ENCODE measurements at places on chromosomes 11 and 22.
A peak's percentile ranks its signal among the peaks of the same experiment; 100 is the strongest.

GRCh38 chr11:95147364-95147905 is 57.8 kb downstream of the ENDOD1 start:
- no peak for DNase-seq

DNA sequence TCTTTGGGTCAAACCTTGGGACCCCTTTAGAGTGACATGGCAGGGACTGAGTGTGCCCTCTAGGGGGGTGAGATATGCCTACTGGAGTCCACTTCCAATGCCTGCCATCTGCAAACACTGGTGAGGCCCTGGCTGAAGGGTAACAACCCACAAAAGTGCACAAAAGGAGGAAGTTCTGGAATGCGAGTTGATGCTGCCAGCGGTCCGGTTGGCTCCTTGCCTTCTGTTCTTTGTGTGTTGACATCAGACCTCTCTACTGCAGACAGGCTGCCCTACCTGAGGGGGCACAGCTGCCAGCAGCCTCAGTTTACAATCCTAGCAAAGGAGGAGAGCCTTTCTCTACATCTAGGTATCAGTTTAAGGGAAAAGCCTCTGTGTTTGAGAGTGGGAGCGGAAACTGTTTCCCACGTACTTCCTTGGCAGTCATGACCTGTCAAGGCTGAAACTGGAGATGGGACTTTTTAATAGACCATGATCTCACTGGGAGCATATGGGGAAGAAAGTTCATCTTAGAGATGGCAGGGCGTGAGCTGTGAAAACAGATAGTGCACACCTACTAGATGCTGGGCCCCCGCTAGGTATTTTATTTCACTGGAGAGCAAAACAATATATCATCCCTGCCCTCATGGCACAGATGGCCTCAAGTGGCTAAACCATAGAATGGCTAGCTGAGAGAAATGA is 27.2 kb downstream of the BMAL1 start:
- DNase-seq, result no peak

DNA sequence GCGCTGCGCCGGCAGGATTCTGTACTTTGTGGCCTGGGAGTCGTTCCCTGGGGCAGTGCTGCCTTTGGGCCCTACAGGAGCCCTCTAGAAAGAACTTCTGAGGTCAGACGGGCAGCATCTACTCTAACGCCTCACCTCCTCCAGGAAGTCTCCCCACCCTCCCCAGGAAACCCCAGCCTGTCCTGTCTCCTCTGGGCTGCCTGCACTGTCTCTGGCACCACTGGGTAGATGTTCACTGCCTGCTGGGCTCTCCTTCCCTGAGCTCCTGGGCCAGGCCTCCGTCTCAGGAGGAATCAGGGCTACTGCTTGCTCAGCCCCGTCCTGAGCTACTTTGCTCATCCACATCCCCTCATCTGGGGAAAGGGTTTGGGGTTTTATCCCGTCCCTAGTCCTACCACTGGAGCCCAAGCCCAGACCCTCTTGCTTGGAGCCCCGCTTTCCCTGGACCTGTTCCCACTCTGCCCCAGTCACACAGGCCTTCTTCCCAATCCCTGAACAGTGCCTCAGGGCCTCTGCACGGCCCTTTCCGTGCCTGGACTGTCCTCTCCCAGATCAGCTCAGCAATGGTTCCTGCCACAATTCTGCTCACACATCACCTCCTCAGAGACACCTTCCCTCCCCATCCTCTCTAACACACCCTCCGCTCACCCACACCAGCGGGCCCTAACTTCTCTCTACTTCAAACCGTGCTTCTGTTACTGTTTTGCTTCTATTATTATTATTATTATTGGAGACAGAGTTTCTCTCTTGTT is 11.3 kb upstream of the TREH start:
- no peak for DNase-seq

GRCh38 chr22:46696229-46696518 is 41.9 kb downstream of the CERK start:
- no peak for DNase-seq

DNA sequence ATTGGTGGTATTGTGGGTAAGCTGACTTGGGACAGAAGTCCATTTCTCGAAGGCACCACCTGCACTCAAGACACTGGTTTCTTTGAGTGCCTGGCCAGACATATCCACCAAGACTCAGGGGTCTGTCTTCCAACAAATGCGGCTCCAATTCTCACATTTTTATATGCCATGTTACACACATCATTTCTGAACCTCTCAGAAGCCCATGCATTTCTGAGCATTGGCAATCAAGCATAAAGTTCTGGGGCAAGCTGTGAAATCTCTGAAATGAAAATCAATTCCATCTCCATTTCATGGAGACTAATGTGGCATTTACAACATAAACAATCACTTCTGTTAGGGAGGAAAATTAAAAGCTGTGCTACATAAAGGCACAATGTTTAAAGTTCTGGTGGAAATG is 243.7 kb downstream of the KIRREL3 start:
- no peak for DNase-seq

DNA sequence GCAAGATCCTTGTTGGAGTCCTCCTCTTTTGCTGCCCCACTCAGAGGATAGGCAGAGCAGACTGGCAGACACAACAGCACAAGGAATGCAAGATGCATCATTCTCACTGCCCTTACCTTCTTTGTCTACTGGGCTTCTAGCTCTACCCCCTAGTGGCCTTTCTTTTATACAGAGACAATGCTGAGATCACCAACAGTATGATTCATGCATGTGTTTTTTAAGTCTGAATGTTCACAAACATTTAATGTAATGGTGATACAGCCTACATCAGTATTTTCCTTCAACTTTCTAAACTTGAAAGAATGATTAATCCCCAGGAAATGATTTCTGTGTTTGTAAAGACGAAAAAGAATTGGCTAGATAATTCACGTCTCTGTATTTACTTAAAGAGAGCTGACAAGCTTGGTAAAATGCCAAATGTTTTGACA is at the start of gene MMP10:
Gene MMP10, minus strand, starts transcription at position 138 of the 428 bp plus-strand sequence. Its CDS starts 37 bp downstream, at position 101.
- DNase-seq, result peak; percentile 15

DNA sequence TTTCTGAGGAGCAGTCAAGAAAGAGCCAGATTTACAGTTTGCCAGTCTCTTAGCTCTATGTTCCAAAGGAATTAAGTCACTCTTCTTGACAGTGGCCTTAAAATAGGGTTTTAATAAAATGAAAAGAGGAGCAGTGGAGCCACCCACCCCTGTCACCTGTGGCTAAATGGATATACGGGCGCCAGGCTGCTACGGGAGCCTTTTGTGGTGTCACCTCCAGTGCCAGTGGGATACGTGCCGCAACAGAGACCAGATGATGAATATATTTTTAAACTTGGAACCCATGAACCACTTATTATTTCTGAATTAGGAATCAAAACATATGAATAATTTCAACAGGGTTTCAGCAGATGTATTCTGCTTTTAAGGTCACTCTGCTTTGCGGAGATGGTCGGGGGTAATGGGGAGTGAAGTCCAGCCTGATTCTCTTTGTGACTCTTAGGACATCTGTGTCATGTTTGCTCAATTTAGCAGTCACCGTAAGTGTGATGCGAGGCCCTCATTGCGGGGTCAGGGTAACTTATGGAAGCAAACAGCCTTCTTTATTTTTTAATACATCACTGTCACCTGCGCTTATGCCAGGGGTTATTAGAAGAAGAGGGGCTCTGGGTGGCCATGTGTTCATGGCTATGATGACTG is 64.3 kb downstream of the ZBTB16 start:
- no peak for DNase-seq

GRCh38 chr11:1889224-1889930 is 2.3 kb downstream of the PRR33 start:
- DNase-seq, result no peak

DNA sequence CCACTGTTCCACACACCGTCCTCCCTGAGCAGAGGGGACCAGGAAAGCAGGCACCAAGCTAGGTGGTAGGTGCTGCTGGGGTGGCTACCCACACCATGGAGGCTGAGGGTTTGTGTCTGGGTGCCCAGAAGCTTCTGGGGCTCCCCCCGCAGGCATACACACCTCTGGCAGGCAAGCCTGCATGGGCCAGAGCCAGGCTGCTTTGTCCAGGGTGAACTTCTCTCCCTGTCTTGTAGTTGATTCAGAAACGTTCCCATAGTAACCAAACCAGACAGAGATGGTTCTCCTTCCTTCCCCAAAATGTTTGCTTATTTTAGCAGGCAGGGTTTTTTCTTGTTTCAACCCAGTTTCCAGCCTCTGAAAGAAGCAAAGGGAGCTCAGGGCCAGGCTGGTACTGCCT is 40.9 kb upstream of the SUSD2 start:
- no peak for DNase-seq

- no peak for DNase-seq
These were observed 15.8 kb downstream of the MYEOV start for GRCh38 chr11:69309631-69310280.

- no peak for DNase-seq
These were observed 272.0 kb upstream of the SESN3 start for GRCh38 chr11:95503047-95503446.

DNA sequence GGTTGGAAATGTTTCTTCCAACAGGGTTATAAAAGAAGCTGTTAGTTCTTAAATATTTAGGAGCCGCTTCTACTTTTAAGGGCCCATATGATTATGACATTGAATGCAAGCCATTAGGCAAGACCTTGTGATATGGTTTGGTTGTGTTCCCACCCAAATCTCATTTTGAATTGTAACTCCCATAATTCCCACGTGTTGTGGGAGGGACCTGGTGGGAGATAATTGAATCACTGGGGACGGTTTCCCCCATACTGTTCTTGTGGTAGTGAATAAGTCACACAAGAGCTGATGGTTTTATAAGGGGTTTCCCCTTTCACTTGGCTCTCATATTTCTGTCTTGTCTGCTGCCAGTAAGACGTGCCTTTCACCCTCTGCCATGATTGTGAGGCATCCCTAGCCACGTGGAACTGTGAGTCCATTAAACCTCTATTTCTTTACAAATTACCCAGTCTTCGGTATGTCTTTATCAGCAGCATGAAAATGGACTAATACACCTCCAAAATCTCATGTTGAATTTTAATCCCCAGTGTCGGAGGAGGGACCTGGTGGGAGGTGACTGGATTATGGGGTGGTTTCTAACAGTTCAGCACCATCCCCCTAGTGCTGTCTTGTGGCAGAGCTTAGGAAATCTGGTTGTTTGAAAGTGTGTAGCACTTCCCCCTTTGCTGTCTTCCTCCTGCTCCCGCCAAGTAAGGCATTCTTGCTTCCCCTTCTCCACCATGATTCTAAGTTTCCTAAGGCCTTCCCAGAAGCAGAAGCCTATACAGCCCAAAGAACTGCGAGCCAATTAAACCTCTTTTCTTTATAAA is 4.3 kb downstream of the CD59 start:
- no peak for DNase-seq

DNA sequence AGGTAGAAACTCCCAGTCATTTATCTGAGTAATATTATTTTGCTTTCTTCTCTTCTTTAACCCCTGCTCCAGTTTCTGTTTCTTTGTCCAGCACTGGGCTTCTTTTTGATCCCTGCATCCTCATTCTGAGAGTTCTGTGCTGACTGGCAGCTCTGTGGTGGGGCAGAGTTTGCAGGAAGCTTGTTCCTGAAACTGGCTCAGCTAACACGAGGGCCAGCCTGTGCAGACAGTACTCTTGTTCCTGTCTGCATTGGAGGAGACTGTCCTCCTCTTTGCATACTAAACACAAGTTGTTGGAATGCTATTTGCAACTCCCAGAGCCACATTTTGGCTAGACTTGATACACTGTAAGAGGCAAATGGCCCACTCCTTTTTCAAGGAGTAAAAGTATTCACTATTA is 93.1 kb upstream of the HORMAD2 start:
- no peak for DNase-seq

DNA sequence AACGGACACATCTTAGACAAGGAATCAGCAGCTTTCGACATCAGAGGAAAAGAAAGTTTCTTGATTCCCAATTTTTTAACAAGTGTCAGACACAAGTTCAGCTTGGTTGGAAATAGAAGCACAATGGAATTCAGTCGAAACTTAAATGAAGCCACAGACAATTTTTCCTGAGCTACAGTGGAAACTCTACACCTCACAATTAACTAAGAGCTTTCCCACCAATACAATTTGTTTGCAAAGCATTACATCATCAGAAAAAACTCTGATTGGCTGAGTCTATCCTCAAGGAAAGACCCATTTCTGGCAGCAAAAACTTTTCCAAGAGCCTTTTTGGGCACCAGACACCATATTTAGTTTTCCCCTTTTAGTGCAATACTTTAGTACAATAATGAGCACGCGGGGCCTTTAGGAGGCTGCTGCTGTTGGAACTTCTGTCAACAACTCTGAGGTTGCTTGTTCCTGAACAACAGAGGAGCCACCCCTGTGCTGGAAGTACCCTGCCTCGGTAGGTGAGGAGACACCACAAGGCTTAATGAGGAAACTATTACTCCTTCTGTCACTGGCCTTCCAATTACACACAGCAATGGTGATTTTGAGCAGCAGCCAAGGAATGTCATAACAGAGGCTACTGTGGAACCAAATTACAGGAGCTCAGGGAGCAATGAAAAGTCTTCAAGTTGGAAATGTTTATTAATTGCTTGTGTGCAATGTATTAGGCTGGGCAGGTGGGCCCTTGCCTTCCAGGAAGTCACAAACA is 61.9 kb upstream of the BARX2 start:
- no peak for DNase-seq

GRCh38 chr22:42949159-42949558 is 65.8 kb downstream of the PACSIN2 start:
- no peak for DNase-seq

DNA sequence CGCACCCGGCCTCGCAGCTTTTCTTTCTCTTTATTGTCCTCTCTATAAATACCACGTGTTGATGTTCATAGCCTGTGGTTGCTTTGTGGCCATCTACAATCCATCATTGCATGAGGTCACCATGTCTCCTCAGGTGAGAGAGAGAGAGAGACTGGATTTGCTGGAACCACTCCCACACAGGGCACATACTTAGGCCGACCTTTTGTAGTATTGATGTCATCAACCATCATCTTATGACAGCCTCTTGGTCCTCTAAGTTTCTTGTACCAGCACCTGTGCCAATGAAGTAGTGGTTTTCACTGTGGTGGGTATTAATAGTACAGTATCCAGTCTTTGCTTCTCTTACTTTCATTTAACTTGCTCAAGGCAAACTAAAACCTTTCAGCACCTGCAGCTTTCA is 22.8 kb upstream of the P2RY6 start:
- no peak for DNase-seq

DNA sequence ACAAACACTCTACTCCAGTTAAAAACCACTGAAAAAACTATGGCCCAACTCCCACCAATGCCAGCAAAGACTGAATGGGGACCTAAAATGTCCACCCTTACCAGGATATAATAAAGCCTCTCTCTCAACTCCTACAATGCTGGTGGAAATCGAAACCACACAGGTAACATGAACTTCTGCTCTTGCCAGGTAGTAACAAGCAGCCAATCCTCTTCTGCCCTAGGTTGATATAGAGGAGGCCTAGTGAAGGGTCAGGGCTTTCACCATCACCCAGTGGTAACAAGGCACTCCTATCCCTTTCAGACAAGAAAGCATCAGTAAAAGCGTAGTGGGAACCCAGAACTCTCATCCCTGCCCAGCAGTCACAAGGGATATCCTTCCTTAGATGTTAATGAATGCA is 22.6 kb downstream of the DCUN1D5 start:
- no peak for DNase-seq

DNA sequence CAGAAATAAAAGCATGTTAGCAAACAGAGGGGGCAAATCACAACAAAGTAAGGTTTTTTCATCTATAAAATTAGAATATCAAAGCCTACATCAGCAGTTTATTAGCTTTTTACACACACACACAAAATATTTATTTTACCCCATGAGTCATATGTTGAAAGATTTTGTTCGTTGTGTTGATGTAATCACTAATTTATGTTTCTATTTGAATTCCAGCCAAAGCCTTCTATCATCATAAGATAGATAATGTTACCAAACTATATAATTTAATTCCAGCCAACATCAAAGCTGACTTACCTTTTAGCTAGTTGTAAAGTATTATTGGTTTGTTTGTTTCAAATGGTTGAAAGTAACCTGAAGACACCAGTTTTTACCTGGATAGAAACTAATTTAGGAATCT is 458.0 kb upstream of the ARHGAP42 start:
- DNase-seq, result no peak

Measured in smooth muscle cell of the brain vasculature (primary cell).